Hair follicular keratinocyte (primary cell): ENCODE measurements at places on chromosomes 1 and 21. TPM values are rescaled to one million over a fixed set of nuclear protein-coding genes. Genes with fewer than 3 reads are reported as not detected.

Gene TIAM1
- 8.7 and 10.8 TPM in 2 replicates for total RNA-seq

Gene FCRL6
- not detected in 2 replicates for total RNA-seq

Gene TNFRSF4
- not detected in 2 replicates for total RNA-seq

Gene FAM177B
- total RNA-seq: not detected in 2 replicates

Gene HES5
- total RNA-seq: 0.31 TPM in 1 of 2 replicates, not detected in the other

Gene ADGRL4
- 0.42 TPM in 1 of 2 replicates, not detected in the other for total RNA-seq

Gene NUCKS1
- total RNA-seq: 67.5 and 72.4 TPM in 2 replicates

Gene GBP7
- total RNA-seq: not detected in 2 replicates

Gene MARK1
- 7.1 and 81.1 TPM in 2 replicates for total RNA-seq

Gene CD101
- 0.46 and 0.70 TPM in 2 replicates for total RNA-seq

Gene C1QC
- not detected in 2 replicates for total RNA-seq

Gene PIGR
- not detected in 2 replicates for total RNA-seq

Gene CELA3A
- not detected in 2 replicates for total RNA-seq

Gene SUSD4
- total RNA-seq: 0.47 and 2.9 TPM in 2 replicates

Gene SLAMF9
- total RNA-seq: 2.5 TPM in 1 of 2 replicates, not detected in the other

Gene SH2D5
- total RNA-seq: 77.1 and 90.8 TPM in 2 replicates

Gene CYP4Z1
- total RNA-seq: not detected in 2 replicates

Gene ADORA1
- total RNA-seq: 0.31 TPM in 1 of 2 replicates, not detected in the other

Gene PTPRU
- 15.9 and 36.2 TPM in 2 replicates for total RNA-seq

Gene TMEM53
- 3.7 and 10.2 TPM in 2 replicates for total RNA-seq
